DMS53 (cell line): ENCODE measurements at places on chromosomes 3 and 15.
A peak's percentile ranks its signal among the peaks of the same experiment; 100 is the strongest.

DNA sequence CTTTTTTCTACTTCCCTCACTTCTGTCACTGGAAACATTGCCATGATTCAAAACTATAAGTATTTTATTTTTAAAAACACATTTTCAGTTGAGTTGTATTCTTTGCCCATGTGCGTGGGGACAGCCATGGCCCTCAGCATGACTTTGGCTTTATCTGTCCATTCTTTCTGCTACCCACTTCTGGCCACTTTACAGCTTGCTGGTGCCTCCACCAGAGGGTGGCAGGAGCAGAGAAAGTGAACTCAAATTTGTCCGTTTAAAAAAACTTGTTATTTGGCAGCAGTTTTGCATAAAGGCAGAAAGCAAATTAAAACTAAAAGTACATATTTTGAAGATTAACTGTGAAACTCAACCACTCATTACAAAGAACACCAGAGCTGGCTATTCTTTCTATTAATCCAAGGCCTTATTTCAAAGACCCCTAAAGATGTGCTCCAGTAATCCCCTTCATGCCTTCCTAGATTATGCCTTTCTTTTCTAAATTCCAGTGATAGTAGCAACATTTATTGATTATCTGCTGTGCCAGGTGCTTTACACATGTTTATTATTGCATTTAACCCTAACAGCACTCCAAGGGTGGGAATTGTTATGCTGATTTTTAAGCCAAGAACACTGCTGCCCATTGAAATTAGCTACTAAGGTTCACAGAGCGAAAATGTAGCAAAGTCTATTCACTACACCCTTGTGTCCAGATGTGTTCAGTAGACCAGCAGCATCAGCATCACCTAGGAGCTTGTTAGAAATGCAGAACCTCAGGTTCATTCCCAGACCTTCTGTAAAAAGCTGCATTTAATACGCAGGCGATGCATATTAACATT is 134.8 kb downstream of the THRB start:
- no peak for DNase-seq

GRCh38 chr3:168091941-168092340 is 3.8 kb downstream of the GOLIM4 start:
- no peak for DNase-seq

DNA sequence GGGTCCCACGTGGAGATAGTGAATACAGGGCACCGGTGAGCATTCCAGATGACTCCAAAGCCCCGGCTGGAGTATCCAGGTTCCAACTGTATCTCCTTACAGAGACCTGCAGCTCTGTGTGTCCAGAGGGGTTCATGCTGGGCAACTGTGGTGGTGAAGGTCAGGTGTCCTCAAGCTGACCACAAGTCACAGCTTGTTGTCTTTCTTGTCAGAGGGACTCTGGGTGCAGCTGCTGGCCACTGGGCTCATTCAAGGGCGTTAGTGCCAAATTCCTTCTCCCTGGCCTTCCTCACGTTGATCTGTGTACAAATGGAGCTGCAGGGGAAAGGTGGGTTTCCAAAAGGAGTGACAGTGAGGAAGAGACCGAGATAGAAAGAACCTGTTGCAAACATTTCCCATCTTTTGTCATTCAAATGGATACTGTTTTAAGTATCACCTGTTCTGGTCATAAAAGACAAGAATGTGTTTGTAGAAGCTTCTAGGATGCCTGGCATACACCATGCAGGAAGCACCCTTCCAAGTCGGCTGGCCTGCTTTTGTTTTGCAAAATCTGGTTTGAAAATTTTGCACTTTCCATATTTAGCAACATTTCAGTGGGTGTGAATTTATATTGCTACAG is 52.5 kb downstream of the CEMIP start:
- no peak for DNase-seq

DNA sequence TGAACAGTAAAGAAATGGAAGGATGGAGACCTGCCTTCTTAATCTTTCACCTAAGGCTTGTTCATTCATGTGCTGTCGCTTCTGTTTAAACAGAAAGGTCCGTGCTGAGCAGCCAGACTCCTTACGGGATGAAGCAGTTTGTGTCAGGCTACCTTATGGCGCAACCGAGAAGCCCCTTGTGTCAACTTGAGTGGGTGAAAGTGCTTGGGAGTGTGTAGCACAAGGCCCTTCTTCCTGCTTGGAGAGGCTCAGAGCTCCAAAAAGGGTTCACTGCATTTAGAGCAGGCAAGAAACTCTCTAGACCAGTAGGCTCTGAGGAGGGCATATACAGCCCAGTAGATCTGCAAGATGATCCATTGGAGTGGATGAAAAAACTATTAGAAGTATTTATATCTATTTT is 16.0 kb downstream of the CAPN3 start:
- DNase-seq = no peak

- peak; percentile 45 for DNase-seq
Measured at GRCh38 chr3:71725271-71725991, at the start of gene EIF4E3. Gene EIF4E3, minus strand, starts transcription at chr3:71725402. Its CDS starts 35 bp downstream, at chr3:71725367.

DNA sequence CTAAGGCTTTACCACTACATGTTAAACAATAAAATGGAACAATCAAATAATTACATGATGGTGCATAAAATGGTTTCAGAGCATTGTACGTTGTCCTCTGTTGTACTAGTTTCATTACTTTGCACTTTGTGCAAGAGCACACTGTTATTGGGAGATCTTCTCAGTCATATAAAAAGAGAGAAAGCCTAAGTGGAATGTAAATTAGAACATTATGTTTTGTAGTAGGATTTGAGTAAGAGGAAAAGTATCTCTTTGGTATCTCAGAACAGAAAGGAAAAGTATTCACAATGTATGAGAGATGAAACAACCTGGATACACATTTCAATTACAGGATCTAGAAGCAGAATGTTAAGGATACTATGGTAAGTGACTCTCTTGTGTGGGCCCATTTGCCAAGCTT is 26.9 kb upstream of the PLSCR2 start:
- DNase-seq = no peak

DNA sequence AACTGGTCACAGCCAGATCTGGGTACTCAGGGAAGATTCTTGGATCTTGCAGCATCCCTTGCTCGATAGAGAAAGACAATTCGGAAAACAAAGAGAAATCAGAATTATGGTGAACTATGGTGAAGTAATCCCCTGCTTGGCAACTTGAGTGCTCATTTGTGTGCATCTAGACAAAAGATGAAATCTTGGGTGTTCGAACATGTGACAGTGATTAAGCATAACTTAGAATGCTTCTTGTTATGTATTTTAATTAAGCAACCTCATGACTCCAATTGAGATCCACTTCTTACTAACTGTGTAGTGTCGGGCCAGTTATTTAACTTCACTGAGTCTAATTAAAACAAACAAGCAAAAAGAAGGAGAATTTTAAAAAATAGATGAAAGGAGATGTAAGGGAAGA is 56.5 kb downstream of the ZNF385D start:
- DNase-seq = no peak

- peak; percentile 32 for DNase-seq
Measured at GRCh38 chr3:166367947-166368533, 530.8 kb upstream of the BCHE start.

GRCh38 chr15:48427960-48428547 is 96.8 kb downstream of the DUT start:
- DNase-seq = no peak

DNA sequence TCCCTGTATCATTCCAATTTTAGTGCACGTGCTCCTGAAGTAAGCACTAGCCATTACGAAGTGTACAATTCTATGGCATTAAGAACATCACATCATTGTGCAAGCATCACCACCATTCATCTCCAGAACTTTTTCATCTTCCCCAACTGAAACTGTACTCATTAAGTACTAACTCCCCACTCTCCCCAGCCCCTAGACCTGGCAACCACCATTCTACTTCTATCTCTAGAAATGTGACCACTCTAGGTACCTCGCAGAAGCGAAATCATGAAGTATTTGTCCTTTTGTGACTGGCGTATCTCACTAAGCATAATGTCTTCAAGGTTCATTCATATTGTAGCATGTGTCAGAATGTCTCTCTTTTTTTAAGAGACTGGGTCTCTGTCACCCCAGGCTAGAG is 11.4 kb downstream of the PPP1R2 start:
- DNase-seq = no peak

DNA sequence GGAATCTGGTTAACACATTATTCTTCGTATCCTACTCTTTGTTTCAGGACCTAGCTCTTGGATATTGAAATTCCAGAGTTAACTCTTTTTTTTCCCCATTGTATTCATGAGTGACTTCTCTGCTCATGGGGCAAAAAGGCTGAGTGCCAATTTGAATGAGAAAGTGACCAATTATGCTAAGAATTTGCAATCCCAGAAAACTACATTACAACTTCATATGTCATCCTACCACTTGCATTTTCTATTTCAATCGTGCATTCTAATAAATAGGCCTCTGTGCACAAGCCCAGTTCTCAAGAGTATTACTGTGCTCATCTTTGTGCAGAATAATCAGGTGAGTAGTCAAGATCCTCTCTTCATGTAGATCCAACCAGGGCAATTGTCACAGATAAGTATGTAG is 537.8 kb downstream of the OTOL1 start:
- no peak for DNase-seq

- peak; percentile 56 for DNase-seq
Measured at GRCh38 chr15:33200903-33201302, 6.4 kb upstream of the FMN1 start.

DNA sequence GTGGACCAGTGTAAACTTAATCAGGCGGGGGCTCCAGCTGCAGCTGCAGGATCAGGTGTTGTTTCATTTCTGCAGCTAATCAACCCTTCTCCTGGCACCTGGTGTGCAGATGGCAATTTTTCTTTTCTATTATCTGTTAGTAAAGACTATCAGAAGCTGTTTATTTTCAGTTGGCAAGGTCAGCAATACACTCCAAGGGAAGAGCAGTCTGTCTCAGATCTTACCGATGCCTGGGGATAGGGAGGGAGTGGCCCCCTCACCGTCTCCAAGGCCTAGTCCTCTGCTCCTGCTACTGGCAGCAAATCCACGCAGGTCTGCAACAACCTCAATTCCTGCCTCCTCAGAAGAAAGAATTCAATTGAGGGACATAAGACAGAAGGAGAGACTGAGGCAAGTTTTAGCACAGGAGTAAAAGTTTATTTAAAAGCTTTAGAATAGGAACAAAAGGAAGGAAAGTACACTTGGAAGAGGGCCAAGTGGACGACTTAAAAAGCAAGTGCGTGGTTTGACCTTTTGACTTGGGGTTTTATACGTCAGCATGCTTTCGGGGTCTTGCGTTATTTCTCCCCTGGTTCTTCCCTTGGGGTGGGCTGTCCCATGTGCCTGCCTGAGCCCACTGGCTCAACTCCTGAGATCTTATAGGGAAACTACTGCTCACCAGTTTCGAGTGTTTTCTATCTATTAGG is 9.2 kb downstream of the CCRL2 start:
- peak; percentile 24 for DNase-seq

DNA sequence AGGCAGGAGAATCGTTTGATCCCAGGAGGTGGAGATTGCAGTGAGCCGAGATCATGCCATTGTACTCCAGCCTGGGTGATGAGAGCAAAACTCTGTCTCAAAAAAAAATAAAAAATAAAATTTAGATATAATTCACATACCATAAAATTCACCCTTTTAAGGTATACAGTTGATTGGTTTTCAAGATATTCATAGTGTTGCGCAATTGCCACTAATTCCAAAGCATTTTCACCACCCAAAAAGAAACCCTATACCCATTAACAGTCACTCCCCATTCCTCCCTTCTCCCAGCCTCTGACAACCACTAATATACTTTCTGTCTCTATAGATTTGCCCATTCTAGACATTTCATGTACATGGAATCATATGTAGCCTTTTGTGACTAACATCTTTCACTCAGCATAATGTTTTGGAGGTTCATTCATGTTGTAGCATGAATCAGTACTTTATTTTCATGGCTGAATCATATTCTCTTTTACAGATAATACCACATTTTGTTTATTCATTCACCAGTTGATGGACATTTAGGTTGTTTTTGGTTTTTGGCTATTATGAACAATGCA is 116.7 kb downstream of the RASA2 start:
- no peak for DNase-seq

- peak; percentile 19 for DNase-seq
Measured at GRCh38 chr15:46786590-46787285, 930.6 kb upstream of the SEMA6D start.

DNA sequence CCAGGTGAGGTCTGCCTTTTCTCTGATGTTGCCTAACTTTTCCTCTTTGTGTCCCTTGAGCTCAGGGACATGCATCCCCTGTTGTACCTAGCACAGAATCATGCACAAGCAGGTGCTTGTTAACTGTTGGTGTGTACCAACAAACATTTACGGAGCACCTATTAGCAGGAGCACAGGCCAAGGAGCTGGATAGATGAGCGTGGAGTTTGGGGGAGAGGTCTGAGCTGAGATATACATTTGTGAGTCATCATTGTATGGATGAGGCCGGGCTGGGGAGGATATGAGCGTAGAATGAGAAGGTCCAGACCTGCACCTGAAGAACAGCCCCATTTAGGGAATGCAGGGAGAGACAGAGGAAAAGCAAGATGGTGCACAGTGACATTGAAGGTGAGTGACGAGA is 53.4 kb downstream of the SMAD3 start:
- DNase-seq = no peak

GRCh38 chr15:78993931-78994530 is 49.2 kb upstream of the CTSH start:
- no peak for DNase-seq

- no peak for DNase-seq
Measured at GRCh38 chr15:99514306-99514705, 51.5 kb upstream of the MEF2A start.

- no peak for DNase-seq
Measured at GRCh38 chr15:25226360-25226759, 212.5 kb downstream of the UBE3A start.

DNA sequence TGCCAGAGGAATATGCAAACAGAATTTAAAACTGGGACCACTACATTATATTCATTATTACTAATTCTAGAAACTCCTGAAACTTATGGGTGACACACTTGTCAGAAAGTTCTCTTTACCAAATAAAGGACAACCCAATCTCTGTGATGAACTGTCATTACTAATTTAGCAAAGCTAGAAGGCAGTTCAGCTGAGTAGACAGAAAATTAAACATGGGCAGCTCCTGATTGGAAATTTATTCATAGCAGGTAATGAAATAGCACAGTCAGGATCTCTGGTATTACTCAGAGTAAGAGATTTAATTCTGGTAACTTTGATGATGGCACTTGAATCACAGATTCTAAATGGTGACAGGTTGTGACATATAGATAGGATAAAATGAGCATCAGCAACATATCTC is 123.0 kb downstream of the GBE1 start:
- no peak for DNase-seq

GRCh38 chr3:5039585-5039984 is 60.3 kb downstream of the BHLHE40 start:
- no peak for DNase-seq

DNA sequence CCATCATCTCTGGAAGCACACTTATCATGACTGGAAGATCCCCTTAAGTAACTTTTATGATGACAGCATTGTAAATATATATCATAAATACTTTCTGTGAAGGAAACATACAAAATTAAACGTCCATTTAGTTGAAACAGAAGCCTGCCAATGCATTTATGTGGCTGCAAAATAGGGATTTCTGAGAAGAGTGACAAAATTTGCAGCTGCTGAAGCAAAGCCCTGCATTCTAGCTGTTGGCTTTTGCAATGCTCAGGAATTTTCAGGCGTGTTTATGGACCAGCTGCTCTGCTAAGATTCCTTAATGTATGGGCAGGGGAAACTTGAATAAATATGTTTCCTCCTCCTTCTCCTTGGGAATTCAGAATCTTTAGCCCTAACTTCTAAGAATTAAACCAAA is 137.3 kb downstream of the CACNA2D3 start:
- no peak for DNase-seq
